NCI-H460 (cell line): ENCODE measurements at places on chromosomes 6 and 20. TPM values are rescaled to one million over a fixed set of nuclear protein-coding genes. Genes with fewer than 3 reads are reported as not detected.

- no peak for DNase-seq
Measured at GRCh38 chr6:75290136-75290945, 5.7 kb upstream of the TMEM30A start.

- no peak for DNase-seq
Measured at GRCh38 chr20:37392441-37393195, 46.7 kb downstream of the SRC start.

DNA sequence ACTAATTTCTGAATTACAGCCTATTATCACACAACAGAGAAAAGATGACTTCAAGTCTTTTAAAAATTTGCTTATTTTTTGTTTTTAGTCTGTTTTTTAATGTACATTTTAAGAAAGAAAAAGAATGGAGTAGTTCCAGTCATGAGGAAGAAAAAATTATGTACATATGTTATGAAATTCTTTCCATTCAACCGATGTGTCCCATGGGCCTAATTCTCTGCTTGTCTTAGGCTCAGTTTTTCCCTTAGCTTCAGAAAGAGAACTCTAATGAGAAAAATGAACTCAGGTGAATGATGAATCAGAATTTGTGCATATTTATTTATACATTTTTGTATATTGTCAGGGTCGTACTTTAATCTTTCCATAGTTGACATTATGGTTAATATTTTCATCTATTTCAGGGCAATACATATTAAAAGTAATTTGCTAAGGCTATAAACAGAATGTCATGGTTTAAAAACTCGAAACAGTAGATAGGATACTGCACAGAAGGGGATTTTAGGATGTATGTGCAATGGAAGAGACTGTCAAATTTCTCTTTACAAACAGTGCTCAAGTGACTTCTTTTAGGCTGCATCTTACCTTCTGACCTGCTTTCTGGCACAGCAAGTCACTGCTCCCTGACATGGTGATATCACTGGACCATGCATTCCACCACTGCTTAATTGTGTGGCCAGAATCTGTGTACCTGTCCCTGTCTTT is 153.1 kb downstream of the EPHA7 start:
- DNase-seq = no peak

GRCh38 chr6:40802481-40802880 is 215.3 kb upstream of the LRFN2 start:
- DNase-seq = no peak

Gene SMOC2
- total RNA-seq = not detected in 2 replicates
